ENCODE measurements at places on chromosomes 3 and 15.

DNA sequence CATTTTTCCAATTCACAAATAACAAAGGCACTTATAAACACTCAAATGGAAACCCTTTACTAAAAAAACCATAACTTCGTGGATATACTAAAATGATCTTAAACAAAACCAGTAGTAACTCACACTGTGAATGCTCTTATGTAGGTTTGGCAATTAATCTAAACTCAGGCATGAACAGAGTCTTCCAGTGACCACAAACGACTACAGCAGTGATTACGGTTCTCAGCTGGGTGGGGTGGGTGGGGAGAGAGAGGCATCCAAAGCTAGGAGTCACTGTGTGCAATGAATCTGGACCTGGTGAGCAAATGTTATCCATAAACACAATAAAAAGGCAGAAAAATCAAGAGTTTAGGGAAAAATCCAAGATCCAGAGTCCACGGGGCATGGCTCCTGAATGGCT is 21.3 kb downstream of the SLC12A8 start:
- DNase-seq, result no peak

DNA sequence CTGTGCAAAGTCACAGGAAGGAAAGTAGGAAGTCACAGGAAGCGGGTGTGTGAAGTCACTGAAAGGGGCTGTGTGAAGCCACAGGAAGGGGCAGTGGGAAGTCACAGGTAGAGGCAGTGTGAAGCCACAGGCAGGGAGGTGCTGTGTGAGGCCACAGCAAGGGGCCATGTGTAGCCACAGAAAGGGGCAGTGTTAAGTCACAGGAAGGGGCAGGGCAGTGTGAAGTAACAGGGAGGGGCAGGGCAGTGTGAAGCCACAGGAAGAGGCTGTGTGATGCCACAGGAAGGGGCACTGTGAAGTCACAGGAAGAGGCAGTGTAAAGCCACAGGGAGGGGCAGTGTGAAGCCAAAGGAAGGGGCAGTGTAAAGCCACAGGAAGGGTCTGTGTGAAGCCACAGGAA is 36.5 kb downstream of the GASK1A start:
- no peak for DNase-seq

DNA sequence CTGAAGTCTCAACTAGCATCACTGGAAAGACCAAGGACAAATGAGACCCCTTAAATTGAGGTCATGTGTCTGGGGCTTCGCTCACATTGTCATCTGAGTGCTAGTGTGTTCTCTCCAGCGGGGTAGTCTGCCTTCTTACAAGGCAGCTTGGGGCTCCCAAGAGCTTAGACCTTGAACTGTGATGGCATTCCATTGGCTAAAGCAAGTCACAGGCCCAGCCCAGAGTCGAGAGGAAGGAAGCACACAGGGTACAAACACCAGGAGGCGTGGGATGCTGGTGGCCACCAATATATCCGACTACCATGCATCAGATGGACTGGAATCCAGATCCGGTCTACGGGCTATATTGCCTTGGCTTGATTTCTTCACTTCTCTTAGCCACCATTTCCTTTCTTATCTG is 31.5 kb upstream of the DYNC1LI1 start:
- DNase-seq, result no peak

DNA sequence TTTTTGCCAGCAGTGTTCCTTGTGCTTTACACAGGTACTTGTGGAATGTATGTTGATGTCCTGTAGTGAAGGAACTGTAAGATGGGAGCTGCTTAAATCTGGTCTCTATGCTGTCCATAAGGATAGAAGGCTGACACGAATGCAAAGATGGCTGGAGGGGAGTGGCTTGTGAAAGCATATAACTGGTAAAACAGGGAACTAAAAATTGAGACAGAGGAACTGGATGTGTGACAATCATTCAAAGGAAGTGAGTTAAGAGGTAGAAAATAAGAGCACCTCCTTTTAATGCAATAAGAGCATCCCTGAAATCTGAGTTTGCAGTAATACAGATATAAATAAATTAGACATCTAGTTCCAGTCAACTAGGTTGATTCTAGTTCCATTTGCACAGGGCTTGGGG is 35.2 kb downstream of the RNF13 start:
- no peak for DNase-seq

GRCh38 chr15:99135194-99135593 is 30.3 kb downstream of the SYNM start:
- DNase-seq, result no peak

DNA sequence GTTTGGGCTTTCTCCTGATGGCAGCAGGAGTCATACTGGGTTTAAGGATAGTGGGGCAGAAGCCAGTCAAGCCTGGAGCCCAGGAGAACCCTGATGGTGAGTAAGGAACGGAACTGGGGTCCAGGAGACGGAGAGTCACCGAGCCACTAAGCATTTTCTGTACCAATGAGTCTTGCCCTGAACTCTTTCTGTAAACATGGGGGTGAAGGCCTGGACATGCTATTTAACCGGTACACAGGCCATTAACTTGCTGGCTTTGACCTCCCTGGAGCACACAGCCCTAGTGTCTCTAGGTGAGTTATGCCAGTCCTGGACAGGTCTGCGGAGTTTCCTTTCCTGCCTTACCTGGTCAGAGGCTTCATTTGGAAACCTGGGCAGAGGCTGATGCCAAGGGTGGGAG is 3.9 kb downstream of the SLC6A6 start:
- DNase-seq, result no peak

GRCh38 chr15:34716111-34716510 is 38.7 kb downstream of the GJD2 start:
- DNase-seq, result no peak

Data from eye (tissue), 1 donor.